Fibroblast of skin of left biceps (primary cell): ENCODE measurements at places on chromosomes 5 and 9.

GRCh38 chr5:133159543-133159942, 107.7 kb downstream of the HSPA4 start:
- no peak for DNase-seq

- DNase-seq, result no peak
Measured at GRCh38 chr5:146337928-146338327, 711 bp upstream of the POU4F3 start.

- peak; percentile 81 for DNase-seq
Measured at GRCh38 chr5:134029156-134029555, 24.4 kb upstream of the VDAC1 start.

GRCh38 chr9:99054581-99054980, 50.3 kb upstream of the TGFBR1 start:
- no peak for DNase-seq

DNA sequence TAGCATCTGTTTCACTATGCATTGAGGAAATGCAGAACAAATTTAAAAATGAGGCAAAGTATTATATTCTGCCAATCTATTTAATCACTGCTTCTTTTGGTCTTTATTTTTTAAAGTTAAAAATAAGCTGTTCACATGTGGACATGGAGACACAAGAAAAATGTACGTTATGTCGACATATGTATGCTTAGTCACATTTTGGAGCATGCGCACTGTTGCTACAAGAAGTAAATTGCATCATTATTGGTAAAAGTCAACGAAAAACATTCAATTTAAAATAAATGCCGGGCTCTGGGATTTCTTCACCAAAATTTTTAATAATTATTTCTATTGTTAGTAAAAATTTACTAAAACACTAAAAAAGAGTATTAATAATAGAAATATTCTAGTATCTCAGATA, 876.3 kb upstream of the CTNND2 start:
- DNase-seq, result no peak

DNA sequence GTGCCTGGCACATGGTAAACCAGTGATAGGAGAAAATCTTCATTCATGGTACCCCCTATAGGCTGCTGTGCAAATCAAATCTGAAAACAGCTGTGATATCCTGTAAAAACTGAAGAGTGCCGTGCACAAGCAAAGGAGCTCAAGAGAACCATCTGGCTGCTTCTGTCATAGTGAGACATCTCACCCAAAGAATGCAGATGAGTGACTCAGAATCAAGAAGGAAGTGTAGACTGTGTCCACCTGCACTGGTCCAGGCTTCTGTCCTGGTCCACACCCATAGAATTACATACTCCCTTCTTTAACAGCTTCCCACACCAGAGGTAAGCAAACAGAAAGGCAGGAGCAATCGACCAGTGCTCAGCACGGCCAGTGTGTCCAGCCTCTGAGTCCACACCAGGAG, 195.9 kb downstream of the ASTN2 start:
- no peak for DNase-seq

DNA sequence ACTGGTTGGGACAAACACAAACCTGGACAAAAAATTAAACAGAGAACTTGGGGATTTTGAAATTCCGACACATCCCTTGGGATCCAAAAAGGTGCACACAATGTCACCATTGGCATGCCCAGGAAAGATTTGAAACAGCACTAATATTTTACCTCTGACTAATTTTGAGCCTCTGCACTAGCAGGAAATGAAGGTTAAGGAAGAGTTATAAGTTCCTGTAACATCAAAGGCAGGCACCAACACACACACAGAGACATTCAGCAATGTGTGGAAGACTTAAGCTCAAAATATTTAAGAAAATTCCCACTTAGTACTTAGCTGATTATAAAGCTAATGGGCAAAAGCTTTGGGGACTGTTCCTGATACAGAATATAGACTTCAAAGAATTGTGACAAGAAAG, 247.0 kb downstream of the CDH9 start:
- no peak for DNase-seq
